Stimulated activated CD8-positive, alpha-beta memory T cell treated with anti-CD3 and anti-CD28 coated beads, Interleukin-15, amount 100 ng/mL, for 4 hours (primary cell): ENCODE measurements at places on chromosomes 1 and 21.
A peak's percentile ranks its signal among the peaks of the same experiment; 100 is the strongest.

DNA sequence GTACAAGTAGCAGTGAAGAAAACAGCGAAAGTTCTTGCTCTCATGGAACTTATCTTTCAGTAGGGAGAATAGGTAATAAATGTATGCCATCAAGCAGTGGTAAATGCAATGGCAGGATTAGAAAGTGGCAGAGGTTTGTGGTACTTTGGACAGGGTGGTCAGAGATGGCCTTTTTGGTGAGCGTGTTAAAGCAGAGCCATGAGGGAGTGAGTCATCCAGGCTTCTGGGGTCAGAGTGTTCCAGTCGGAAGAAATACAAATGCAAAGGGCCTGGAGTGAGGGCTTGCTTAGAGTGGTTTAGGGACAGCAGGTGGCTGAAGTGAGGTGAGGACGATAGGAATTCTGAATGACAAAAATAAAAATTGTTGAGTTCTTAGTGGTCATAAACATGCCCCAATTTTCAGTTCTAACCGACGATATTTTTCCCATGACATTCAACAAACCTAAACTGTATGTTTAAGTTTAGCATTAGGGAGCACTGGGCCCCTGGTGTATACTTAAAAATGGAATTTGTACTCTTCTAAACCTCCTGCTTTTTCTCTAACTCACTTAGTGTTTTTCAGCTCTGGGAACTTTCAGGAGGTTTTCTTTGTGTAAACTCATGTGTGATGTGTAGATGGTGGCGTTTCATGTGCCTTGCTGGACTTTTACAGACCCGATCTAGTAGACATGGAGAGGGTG, 78.2 kb downstream of the MACF1 start:
- DNase-seq: no peak

- no peak for DNase-seq
These were observed 68.8 kb downstream of the RPS6KC1 start for GRCh38 chr1:213119794-213120193.

GRCh38 chr21:36710729-36711048, 11.8 kb downstream of the SIM2 start:
- DNase-seq: no peak

DNA sequence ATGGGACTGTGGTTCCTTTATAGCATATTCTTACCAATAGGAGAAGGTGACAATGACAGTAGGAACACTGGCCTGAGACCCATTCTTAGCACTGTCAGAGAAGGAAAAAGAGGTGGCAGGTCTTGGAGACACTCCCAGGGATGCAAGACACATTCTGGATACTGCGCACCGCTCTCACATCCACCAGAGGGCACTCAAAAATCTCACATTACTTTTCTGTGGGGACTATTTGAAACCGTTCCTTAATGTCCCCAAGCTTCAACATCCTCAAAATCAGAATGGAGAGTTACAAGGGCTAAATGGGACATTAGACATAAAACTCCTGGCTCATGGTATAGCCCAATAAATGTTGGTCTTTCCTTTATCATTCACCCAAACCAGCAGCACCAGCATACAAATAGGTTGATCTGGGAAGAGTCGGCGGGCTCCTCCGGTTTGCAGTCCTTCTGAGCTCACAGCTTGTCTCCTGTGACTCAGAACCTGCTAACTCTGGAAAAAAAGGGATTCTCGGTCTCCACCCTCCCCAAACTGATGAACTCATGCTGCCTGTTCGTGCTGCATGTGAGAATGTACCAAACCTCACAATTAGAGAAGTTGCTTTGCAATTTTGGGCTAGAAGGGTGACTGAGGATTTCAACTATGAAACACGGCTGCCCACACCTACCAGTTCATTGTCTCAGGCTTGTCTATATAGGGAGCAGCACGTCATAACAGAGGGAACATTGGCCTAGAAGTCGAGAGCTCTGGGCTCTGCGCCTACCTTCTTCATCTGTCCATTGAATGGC, 40.2 kb downstream of the IL12RB2 start:
- no peak for DNase-seq

GRCh38 chr1:40310983-40311642, 6.0 kb downstream of the COL9A2 start:
- DNase-seq: no peak

DNA sequence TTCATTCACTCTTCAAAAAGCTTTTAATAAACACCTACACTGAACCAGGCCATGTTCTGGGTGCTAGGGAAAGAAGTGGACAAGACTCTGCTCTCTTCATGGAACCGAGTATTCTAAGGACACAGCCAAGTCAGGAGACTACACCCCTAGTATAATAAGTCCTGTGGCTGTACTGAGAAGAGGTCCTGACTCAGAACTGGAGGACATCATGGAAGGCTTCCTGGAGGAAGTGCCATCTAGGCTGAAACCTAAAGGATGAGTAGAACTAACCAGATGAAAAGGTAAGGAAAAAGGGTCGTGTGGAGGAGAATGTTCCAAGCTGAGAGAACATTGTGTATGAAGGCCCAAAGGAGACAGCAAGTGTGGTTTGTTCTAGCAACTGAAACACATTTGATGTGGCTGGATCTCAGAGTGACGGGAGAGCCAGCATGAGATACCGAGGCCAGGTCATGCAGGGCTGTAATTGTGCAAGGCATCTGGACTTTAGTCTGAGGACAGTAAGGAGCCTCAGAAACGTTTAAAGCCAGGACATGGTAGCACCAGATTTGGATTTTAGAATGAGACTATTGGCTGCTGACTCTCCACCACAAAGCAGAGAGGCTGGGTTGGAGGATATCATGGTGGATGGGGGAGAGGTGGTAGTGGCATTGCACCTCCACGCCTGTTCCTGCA, 82.5 kb downstream of the LRRN2 start:
- no peak for DNase-seq

- no peak for DNase-seq
These were observed 238.0 kb downstream of the NTNG1 start for GRCh38 chr1:107378866-107379265.

- no peak for DNase-seq
These were observed 332.5 kb upstream of the CAMK1G start for GRCh38 chr1:209250861-209251636.

DNA sequence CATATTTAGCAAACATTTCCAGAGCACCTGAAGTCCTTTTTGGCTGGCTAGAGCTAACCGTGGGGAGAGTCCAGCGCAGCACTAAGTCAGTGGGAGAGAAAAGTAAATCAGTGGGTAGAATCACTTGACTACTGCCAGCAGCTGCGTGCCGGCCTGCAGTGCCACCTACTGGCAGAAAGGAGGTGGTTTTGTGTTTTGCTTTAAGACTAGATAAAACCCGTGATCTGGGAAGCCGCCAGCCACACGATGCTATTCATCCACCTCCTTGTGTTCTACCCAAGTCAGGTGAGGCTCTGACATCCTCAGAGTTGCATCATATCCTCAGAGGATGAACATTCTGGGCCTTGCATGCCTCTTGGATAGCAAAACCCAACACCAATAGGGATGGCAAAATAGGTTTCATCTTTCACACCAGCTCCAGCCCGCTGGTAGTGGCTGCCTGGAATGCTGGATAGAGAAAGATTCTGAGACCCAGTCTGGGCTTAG, 14.1 kb upstream of the HEYL start:
- DNase-seq: peak; percentile 40

GRCh38 chr1:231557898-231558707, 29.6 kb downstream of the TSNAX start:
- DNase-seq: no peak

DNA sequence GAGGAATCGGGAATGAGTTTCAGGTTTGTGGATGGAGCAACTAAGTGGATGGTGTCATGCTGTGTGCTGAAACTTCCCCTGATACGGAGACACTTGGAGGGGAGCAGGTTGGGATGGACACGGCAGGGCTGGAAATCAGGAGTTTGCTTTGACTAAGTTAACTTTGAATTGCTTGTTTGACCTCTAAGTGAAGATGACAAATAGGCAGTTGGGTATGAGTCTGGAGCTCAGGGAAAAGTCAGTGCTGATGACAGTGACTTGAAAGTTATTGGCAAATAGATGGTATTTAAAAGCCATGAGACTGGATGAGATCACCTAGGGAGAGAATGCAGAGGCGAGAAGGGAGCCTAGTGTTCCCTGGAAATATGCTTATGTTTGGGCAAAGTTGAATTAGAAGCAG, 12.8 kb upstream of the ZSCAN20 start:
- DNase-seq: no peak

DNA sequence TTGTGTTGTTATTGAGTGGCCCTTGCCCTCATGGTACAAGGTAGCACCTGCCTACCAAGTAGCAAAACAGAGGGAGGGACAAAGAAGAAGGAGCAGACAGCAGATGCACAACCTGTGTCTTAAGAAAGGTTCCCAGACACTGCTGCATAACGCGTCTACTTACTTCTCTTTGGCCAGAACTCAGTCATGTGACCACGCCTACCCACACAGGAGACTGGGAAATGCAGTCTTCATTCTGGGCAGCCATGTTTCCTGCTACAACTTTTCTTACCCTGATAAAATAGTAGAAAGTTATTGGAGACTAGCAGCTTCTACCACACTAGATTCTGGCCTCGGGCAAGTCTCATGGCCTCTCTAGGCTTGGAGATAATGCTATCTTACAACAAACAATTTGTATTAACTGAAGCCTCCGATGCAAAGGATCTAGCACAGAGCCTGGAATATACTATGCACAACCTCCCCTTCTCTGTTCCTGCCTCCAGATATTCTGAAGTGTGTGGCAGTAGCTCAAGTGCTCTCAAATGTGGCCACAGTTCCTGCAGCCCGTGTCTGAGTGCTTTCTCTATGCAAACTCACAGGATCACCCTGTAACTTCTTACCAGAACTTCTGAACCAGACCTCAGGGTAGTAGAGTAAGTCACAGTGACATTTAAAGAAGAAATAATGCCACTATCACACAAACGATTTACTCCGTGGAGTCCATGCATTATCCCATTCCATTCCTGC, 34.1 kb upstream of the BTG2 start:
- DNase-seq: no peak

- DNase-seq: no peak
These were observed 37.8 kb downstream of the SGIP1 start for GRCh38 chr1:66571789-66572188.

- no peak for DNase-seq
These were observed 41.7 kb downstream of the ZNF691 start for GRCh38 chr1:42888013-42888633.

- no peak for DNase-seq
These were observed 39.6 kb upstream of the ADARB1 start for GRCh38 chr21:45034556-45035476.

DNA sequence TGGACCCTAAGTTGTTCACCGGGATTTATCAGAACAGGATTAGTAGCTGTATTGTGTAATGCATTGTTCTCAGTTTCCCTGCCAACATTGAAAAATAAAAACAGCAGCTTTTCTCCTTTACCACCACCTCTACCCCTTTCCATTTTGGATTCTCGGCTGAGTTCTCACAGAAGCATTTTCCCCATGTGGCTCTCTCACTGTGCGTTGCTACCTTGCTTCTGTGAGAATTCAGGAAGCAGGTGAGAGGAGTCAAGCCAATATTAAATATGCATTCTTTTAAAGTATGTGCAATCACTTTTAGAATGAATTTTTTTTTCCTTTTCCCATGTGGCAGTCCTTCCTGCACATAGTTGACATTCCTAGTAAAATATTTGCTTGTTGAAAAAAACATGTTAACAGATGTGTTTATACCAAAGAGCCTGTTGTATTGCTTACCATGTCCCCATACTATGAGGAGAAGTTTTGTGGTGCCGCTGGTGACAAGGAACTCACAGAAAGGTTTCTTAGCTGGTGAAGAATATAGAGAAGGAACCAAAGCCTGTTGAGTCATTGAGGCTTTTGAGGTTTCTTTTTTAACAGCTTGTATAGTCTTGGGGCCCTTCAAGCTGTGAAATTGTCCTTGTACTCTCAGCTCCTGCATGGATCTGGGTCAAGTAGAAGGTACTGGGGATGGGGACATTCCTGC, 3.9 kb upstream of the OLFML3 start:
- DNase-seq: no peak

GRCh38 chr1:180154003-180154324, 705 bp upstream of the QSOX1 start:
- no peak for DNase-seq

DNA sequence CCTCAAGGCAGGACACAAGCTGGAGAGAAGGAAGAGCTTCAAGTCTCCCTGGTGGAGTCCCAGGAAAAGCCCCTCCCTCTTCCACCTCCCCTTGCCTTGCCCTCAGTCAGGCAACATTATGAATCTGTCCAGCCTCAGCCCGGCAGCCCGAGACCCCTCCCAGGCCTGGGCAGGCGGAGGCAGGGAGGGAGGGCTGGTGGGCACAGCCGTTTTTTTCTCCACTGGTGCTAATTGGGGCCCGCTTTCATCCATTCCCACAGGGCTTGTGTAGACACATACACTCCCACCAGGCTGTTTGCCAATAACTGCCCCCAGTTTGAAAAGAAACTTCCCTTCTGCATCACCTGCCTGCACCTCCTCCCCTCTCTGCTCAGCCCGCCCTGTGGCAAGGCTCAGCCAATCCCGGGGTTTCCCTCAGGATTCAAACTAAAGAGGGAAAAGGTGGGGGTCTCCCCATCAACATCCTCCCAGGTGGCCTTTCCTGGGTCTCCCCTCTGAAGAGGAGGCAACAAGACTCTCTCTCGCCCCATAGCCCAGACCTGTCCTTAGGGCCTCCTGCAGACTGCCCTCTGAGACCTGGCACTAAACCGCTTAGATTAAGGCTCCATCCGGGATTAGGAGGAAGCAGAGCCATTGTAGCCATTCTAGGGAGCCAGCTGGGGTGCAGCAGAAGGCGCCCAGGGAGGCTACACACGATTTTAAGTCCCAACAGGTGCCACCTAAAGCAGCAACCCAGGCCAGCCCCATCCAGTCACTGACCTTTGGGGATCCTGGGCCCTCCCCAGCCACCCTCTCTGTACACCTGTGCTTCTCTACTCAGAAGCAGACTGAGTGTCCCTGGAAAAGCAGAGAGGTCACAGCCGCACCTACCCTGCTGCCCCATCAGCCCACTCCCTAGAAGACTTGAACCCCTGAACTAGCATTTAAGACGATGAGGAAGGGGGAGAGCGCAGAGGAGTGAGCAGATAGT, 3.5 kb downstream of the IGSF9 start:
- DNase-seq: no peak

DNA sequence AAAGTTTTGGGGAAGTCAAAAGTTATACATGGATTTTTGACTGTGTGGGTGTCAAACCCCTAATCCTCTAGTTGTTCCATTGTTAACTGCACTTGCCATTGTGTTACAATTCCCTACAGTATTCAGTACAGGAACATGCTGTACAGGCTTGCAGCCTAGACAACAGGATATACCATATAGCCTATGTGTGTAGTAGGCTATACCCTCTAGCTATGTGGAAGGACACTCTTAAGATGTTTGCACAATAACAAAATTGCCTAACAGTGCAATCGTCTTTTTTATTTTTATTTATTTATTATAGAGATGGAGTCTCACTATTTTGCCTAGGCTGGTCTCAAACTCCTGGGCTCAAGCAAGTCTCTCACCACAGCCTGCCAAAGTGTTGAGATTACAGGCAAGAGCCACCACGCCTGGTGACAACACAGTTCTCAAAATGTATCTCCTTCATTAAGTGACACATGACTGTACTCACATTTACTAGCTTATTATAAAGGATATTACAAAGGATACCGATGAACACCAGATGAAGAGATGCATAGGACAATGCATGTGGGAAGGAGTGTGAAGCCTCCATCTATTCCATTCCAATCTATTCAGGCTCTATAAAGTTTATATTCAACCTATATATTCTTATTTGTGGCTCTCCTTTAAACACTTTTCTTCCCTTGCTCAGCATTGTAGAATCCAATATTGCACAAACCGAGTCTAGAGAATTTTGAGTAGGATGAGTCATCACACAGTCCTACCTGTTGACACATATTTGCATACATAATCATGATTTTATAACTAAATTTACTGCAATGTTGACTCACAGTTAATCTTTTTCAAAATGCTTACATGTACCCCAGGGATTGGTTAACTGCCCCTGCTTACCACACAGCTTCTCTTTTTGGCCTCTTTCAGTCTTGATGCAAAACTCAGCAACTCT, 28.4 kb upstream of the CEP350 start:
- no peak for DNase-seq

- no peak for DNase-seq
These were observed 27.8 kb downstream of the LRRC7 start for GRCh38 chr1:69595486-69595885.
